EH (cell line): ENCODE measurements at places on chromosomes 7 and 10.

DNA sequence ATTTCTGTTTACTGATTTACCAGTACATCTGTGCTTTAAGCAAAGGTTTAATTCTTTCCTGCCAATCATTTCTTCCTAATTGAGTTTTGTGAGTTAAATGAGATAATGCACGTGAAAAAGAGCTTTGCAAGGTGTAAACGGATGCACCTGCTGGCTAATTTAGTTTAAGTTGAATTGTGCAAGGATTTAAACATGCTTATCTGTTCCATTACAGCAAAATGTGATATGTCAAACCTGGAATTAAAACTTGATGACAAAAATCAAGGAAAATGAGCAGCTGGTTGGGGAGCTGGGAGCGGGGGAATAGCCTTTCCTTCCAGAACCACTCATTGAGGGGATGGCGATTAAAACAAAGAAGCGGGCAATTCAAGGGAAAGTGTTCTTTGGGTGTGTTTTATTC is 155.0 kb upstream of the CTTNBP2 start:
- DNase-seq = no peak

- DNase-seq = no peak
These were observed 422.8 kb downstream of the EXOC4 start for GRCh38 chr7:133675510-133676218.

DNA sequence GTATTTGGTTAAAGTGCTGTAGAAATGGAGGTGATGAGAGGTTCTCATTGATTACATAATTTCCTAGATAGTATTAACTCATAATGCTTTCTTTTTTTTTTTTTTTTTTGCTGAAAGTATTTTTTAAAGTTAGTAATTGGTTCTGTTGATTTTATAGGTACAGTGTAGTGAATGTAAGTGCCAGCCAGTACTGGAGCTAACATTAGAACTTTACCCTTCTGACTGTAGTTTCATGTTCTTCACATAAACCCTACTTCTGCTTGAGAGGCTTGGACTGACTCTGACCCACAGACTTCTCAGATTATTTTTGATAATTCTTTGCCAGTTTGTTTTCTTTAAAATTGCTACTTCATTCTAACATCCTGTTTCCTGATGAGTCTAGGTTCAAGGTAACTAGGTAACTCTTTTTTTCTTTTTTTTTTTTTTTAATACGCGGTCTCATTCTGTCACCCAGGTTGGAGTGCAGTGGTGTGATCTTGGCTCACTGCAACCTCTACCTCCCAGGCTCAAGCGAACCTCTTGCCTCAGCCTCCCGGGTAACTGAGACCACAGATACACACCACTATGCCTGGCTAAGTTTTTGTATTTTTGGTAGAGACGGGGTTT is 92.2 kb upstream of the OIT3 start:
- no peak for DNase-seq

DNA sequence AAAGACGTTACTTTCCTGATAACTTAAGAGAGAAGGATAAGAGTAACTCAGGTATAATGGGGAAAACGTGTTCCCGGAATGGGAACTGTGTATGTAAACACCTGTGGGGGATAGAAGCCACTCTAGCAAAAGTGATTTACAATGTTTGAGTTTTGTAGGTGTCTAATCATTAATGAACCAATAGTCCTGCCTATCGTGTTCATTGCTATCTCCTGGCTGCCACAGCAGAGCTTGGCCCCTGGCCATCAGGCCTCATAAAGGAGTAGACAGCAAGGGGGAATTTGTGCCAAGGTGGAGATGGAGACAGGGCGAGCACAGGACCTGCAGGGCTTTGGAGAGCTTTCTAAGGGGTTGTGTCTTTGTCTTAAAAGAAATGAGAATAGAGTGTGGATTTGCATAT is 102.1 kb downstream of the GAD2 start:
- no peak for DNase-seq

DNA sequence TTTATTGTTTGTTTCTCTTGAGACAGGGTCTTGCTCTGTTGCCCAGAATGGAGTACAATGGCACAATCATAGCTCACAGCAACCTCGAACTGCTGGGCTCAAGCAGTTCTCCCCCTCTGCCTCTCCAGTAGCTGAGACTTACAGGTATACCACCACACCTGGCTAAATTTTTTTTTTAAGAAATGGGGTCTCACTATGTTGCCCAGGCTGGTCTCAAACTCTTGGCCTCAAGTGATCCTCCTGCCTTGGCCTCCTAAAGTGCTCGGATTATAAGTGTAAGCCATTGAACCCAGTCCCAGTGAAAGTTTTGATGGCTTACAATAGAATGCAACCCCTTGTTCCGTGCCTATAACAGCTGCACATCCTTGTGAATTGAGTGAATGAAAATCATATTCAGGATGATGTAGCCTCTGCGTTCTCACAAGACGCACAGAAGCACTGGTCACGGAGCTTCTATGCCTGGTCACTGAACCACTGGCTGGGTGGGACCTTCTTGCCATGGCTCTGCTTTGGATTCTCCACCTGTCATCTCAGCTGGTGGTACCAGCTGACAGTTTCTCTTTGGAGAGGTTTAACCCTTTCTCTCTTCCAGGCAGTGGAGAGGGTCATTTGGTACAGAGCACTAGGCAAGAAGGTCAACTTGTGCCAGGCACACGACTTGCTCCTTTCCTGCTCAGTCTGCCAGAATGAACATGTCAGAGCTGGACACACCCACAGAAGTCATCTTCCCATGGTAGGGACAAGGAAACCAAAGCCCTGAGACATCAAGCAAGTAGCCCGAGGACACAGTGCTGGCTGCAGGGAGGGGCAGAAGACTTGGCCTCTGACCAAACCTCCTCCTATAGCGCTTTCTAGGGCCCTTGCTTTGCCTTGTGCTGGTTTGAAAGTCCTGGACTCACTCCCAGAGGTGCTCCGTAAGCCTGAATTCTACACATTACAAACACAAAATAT is 89.6 kb downstream of the ATXN7L1 start:
- peak; percentile 39 for DNase-seq

DNA sequence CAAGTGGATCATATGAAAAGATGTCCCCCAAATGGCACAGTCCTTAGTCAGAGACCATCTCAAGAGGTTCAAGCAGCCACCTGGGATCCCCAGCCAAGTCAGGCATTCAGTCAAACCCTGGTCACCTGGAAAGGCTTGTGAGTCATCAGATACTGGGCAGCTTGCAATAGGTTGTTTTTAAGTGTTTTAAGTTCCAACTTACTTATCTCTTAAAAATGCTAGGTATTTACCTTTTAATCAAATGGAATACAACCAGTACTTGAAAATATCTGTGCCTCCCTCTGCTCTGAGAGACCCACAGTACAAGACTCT is 262.2 kb downstream of the WDR11 start:
- DNase-seq = no peak

- DNase-seq = peak; percentile 27
These were observed 1.5 kb downstream of the ABCB4 start for GRCh38 chr7:87473986-87474385.
